ENCODE measurements at places on chromosomes 1 and 21.

GRCh38 chr1:204977318-204977717 is 65.7 kb upstream of the CNTN2 start:
- no peak for DNase-seq

DNA sequence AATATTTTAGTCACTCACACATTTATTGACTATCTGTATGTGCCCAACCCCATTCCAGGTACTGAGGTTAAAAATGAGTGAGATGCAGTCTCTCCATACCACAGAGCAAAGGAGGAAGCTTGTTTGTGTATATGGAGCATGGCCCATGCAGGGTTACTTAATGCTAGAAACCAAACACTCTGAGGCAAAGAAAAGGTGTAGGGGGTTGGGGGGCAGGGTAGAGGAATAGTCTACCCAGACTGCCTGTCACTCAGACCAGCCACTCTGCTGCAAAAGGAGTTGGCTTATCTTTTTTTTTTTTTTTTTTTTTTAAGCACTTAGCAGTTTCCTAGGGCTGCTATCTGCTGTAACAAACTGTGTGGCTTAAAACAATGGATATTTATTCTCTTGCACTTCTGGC is 19.8 kb downstream of the PGM1 start:
- DNase-seq: no peak

DNA sequence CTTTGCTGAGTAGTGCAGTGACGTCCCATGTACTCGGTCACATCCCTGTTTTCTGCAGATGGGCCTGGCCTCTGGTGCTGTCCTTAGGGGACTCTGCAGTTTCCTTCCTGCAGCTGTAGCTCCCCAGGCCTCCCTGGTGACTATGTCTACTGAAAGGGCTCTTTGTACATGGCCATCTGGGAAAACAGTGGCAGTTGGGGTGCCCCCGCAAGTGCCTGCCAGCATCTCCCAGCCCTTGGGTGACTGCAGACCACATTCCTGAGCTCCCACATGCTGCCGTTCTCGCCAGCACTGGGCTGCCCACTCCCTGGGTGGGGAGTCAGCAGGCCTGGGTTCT is 37.5 kb upstream of the KCNA10 start:
- DNase-seq: no peak

GRCh38 chr1:245469734-245470133 is 314.9 kb downstream of the KIF26B start:
- DNase-seq: no peak

Data from stimulated activated CD8-positive, alpha-beta memory T cell treated with anti-CD3 and anti-CD28 coated beads, Interleukin-4, amount 100 ng/mL, for 1 hour (primary cell).